ENCODE measurements at places on chromosomes 4 and X. TPM values are rescaled to one million over a fixed set of nuclear protein-coding genes. Genes with fewer than 3 reads are reported as not detected.

The PSAPL1 gene
- total RNA-seq = not detected

The ARSJ gene
- total RNA-seq = not detected

The NIPAL1 gene
- total RNA-seq = 1.7 TPM

The CYP4V2 gene
- 20.4 TPM for total RNA-seq

The CXCL8 gene
- total RNA-seq = 0.94 TPM

The NXF2 gene
- total RNA-seq = not detected

The ADH1B gene
- not detected for total RNA-seq

The PNMA6A gene
- 0.49 TPM for total RNA-seq

The SHOX gene
- total RNA-seq = not detected

The GPC3 gene
- 0.39 TPM for total RNA-seq

The RAB40A gene
- total RNA-seq = 0.21 TPM

The SYTL5 gene
- not detected for total RNA-seq

The TEC gene
- total RNA-seq = 2.2 TPM

The PPP1R3F gene
- total RNA-seq = 9.8 TPM

The ADH4 gene
- not detected for total RNA-seq

The UGT2B15 gene
- not detected for total RNA-seq

The PCDH11X gene
- total RNA-seq = not detected

The TRAM1L1 gene
- total RNA-seq = 0.19 TPM

The SOX3 gene
- not detected for total RNA-seq

The CD40LG gene
- total RNA-seq = 26.5 TPM

The DLG3 gene
- total RNA-seq = 43.8 TPM

The CDKN2AIP gene
- 29.7 TPM for total RNA-seq

The SPANXC gene
- not detected for total RNA-seq

The TCEANC gene
- total RNA-seq = 4.4 TPM

The ADH1C gene
- not detected for total RNA-seq

The GSPT2 gene
- total RNA-seq = 13.6 TPM

The GPR119 gene
- not detected for total RNA-seq

The SLC38A5 gene
- total RNA-seq = 78.8 TPM

The ANKRD17 gene
- 50.9 TPM for total RNA-seq

The MEPE gene
- total RNA-seq = not detected

The ALAS2 gene
- total RNA-seq = not detected

The KDR gene
- not detected for total RNA-seq

Measured in activated T-cell treated with anti-CD3 and anti-CD28 coated beads, Interleukin-2, amount 50 U/mL, for 72 hours (primary cell).